ENCODE measurements at places on chromosomes 16 and 17.

DNA sequence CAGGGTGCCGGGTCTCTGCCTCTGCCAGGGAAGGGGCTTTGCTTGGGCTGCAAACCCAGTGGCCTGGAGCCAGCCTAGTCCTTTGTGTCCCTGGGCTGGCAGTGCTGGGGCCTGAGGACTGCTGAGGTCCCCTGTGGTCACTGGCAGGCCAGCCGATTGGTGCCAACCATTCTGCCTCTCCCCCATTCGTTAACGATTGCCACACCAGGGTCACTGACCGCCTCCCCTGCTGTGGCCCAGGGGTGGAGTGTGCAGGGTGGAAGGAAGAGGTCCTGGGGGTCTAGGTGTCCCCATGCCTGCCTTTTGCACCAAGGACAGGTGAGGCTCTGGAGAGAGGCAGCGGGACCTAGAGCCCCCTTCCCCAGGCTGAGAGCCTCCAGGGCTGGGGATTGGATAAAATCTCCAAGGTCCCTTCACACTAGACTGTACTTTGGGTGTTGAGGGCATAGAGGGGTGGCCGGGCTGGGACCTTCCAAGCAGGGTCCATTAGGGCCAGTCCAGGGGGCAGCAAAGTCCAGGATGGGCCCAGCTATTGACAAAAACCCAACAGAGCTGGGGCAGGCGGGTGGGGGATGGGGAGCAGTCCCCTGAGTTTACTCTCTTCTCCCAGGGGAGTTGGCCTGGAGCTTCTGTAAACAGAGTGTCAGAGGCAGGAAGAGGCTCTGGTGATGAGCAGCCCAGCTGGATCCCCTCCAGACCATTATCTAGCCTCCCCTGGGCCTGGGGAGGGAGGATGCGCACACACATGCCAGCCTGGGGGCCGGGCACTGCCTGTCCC is 1.1 kb downstream of the VASN start:
- no peak for DNase-seq

DNA sequence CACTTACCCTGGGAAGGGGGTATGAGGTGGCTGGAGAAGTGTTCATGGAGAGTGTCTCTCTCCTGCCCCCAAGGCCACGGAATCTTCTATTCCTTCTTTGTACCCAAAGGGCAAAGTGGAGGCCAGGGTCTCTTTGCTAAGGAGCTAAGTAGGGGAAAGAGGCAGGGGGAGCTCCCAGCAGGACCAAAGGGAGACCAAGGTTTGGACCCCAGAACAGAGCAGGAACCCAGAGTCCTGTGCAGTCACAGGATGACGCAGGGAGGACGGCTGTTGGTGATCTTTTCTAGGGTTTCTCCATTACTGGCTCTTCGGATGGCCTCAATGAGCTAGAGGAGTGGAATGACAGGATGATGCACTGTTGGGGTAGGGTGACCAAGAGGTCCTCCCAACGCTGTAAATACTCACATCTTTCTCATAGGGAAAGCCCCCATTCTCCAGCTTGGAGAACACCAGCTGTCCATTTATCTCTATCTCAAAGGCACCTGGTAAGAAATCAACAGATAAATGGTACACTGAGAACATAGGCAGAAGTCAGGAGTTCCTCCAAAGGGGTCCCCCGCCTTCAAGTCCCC is 966 bp downstream of the MIEN1 start:
- no peak for DNase-seq

- no peak for DNase-seq
These were observed 70.5 kb downstream of the MARF1 start for GRCh38 chr16:15572329-15573001.

- DNase-seq: no peak
These were observed 6.9 kb upstream of the KRT19 start for GRCh38 chr17:41534899-41535546.

GRCh38 chr17:40361925-40362695 is 2.4 kb downstream of the GJD3 start:
- no peak for DNase-seq

DNA sequence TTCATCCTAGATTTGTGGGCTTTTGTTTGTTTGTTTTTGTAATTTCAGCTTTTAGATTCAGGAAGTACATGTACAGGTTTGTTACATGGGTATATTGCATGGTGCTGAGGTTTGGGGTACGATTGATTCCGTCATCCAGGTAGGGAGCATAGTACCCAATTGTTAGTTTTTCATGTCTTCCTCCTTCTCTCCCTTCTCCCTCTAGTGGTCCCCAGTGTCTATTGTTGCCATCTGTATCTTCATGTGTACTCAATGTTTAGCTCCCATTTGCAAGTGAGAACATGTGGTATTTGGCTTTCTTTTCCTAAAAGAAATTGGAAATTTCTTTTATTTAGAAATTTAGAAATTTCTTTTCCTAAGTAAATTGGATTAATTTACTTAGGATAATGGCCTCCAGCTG is 37.1 kb upstream of the BCAS3 start:
- no peak for DNase-seq

- no peak for DNase-seq
These were observed 59.4 kb downstream of the NXN start for GRCh38 chr17:920190-920589.

GRCh38 chr17:57256708-57257112 is 387 bp downstream of the MSI2 start:
- no peak for DNase-seq

DNA sequence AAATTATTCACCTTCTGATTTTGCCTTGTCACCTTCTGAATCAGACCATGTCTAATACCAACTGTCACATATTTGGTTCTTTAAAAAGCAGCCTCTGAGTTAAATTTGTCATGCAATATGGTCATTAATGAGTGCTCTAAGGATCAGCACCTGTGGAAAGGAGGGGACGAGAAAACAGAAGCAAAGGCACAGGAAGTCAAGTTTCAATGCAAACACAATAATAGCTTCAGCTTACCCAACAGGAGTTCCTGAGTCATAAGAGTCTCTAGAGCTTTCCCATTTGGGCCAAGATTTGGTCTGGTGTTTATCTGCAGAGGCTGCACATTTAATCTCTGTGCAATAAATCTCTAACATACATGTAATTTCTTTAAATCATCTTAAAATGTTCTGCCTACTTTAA is 889.8 kb downstream of the CDH8 start:
- DNase-seq: no peak

DNA sequence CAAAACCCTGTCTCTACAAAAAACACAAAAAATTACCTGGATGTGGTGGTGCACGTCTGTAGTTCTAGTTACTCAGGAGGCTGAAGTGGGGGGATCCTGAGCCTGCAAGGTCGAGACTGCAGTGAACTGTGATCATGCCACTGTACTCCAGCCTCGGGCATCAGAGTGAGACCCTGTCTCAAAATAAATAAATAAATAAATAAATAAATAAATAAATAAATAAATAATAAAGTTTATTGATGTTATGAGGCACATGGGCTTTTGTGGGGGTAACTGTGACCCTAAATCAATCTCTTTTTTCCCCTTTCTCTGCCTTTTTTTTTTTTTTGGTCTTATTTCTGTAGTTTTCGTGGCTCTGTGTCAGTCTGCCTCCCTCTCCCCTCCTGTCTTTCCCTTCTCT is 4.5 kb upstream of the ASIC2 start:
- DNase-seq: no peak

- no peak for DNase-seq
These were observed 28.4 kb upstream of the MED13 start for GRCh38 chr17:62093188-62094155.

- no peak for DNase-seq
These were observed 11.7 kb upstream of the SREBF1 start for GRCh38 chr17:17848311-17849082.

GRCh38 chr16:28279006-28279405 is 13.3 kb upstream of the SBK1 start:
- DNase-seq: no peak

- DNase-seq: no peak
These were observed 12.5 kb downstream of the TOM1L2 start for GRCh38 chr17:17959520-17960361.

DNA sequence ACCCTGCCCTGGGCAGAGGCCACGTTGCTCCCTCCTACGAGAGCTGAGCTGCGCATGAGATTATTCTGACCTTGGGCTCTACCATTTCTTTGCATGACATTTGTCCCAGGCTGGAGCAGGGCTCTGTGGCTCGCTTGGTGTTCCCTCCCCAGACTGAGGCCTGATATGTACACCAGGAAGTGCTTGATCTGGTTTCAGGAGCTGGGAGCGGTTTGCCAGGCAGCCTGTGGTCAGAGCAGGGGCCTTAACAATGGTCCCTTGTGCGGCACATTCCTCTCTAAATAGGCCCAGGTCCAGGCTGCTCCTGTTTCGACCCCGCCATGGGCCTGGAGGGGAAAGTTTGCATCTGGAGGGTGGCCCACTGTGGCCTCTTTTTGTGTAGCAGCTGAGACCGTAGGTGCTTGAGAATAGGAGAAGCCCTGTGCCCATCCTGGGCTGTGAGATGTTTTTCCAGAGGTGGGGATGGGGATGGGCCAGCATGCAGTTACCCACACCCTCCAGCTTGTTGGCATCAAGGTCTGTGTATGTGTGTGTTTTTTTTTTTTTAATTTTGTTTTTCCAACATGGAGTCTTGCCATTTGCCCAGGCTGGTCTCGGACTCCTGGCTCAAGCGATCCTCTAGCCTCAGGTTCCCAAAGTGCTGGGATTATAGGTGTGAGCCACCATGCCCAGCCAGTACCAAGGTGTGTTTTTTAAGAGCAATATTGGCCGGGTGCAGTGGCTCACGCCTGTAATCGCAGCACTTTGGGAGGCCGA is 253.9 kb downstream of the SEC14L1 start:
- DNase-seq: no peak

- no peak for DNase-seq
These were observed 58.6 kb upstream of the TNRC6A start for GRCh38 chr16:24670623-24671454.

- no peak for DNase-seq
These were observed 13.0 kb downstream of the GPR142 start for GRCh38 chr17:74380086-74380958.

GRCh38 chr17:78364436-78365281 is 4.8 kb upstream of the SOCS3 start:
- DNase-seq: no peak

Data from stimulated activated CD8-positive, alpha-beta memory T cell treated with anti-CD3 and anti-CD28 coated beads, Interleukin-4, amount 100 ng/mL, for 1 hour (primary cell).